Left kidney (tissue), 8 donors: ENCODE measurements at places on chromosomes 5 and 9.
A peak's percentile ranks its signal among the peaks of the same experiment; 100 is the strongest.

DNA sequence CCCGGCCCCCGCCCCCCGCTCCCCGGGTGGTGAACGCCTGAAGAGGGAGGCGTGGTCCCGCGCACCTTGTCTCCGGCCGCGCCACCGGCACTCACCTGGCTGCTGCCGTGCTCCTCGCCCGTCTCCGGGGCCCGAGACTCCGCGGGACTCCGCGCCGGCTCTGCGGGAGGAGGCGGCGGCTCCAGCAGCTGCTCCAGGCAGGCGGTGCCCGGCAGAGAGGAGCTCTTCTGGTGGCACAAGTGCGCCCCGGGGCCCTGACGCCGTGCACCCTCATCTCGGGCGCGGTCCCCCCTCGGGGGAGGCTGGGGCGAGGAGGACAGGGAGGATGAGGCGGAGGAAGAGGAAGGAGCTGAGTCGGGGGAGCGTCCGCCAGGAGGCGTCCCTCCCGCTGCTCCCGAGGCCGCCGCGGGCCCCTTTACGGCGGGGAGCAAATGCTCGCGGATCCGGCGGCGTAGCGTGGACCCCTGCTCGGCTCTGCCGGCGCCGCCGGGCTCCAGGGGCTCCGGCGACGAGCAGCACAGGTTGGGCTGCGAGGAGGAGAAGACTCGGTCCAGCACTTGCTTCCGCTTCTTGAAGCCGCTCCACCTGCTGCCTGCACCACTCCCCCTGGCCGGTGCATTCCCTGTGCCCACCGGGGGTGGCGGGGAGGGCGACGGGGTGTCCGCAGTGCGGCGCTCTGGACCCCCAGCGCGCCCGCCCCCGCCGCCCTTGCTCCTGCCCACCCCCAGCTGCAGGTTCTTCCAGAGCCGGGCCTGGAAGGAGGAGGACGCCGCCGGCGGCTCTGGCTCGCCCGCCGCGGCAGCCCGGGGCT, 928 bp downstream of the MCTP1 start:
- peak; percentile 13 for DNase-seq

DNA sequence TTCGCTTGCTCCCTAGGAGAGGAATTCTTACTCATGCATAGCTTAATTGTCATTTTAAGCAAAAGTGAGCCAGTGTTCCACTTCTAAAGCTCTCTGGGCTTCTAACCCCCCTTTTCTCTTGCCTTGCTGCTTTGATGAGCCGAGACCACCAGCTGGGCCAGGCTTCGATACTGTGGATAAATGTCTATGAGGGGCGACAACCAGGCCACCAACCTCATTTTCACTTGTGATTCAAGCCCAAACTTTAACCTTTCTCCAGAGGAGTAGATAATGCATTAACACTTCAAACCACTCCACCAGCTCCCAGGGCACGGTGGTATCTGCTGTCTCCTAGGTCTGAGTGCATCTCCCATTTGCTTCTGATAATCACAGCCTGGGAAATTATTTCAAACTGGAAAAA, 205.6 kb downstream of the PSAT1 start:
- DNase-seq, result no peak

DNA sequence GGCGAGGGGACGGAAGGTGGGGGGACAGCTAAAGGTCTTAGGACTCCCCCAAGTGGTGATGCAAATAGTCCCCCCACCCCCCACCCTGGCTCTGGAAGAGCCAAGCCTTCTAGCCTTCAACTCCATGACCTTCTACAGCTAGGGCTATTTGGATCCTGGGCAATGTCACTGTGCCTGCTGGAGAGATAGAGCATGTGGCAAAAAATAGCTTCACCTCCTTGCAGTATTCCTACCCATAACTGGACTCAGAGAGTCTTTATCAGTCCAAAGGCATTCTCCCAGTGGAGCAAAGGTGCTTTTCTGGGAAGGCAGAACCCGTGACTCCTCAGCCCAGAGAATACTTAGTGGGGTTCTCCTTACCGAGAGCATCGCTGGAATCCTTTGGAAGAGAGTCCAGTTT, 48.9 kb upstream of the PPARGC1B start:
- DNase-seq, result no peak

DNA sequence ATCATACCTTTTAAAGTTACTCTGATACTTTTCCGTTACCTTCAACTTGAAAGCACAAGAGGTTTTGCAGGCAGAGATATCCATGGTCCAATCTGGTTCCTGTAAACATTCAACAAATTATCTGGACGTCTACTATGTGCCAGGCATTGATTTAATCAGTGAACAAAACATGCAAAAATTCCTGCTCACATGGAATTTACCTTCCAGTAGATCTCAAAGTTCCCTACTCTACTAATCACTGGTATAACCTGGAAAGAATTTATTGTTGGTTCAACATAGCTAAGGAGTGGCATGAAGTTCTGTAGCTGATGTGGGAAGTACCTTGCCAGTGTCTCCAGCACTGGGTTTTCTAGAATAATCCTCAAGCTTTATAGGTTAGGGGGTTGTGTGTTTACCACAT, 9.8 kb downstream of the OCLN start:
- no peak for DNase-seq

DNA sequence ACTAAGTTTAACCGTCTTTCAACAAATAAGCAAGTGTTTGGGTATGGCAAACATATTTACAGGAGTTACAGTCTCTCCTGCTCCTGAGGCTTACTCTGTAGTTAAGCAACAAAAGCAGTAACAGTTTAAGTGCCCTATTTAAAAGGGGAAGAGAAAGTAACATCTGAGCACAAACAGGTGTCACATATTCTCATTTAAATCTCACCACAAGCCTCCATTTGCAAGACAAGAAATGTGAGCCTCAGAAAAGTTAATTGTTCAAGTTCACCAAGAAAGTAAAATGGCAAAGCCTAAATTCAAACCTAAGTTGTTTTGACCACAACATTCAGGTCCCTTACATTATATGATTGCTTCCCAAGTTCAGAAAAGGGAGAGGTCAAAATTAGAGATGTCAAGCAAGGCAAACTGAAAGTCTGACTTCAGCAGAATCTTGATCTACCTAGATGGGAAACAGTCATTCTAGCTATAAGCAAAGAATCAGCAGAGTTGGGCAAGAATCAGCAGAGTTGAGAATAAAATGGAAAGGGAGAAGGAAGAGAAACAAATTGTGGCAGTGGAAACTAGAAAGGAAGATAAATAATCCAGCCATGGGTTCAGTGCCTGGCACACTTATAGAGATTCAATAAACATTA, 93.4 kb downstream of the STRBP start:
- DNase-seq, result no peak

- no peak for DNase-seq
Observed at GRCh38 chr5:36026706-36027465, 35.7 kb upstream of the UGT3A1 start.

- DNase-seq, result no peak
Observed at GRCh38 chr5:159536166-159536565, 205.9 kb upstream of the IL12B start.

DNA sequence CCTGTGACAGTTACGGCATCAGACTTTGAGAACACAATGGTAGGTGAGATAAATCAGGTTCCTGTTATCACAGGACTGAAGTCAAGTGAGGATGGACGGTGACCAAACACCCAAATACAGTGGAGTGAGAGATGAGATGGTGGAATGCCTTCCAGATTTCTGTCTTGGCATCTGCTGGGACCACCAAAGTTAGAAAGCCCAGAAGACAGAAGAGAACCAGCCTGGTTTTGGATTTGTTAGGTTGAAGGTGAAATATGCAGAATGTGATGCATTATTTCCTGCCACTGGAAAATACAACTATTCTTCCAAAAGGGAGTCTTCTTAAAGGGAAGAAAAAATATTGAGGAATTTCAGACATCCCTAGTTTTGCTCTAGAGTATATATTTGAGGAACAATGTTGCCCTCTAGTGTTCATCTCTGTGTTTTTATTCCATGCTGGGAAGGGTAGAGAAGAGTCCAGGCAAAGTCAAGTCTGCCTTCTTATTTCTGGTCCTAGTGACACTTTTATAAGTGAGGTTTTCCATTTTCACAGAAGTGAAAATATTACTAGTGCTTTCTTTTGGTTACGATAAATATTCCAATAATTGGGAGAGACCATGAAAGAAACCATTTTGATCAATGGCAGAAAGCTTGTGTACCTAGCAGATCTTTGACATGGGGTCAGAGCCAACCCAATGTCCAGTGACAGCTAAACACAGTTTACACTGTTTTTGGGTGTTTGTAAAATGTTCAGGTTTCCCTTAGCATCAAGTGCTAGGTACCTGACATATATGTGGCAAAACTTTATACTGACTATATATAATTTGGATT, 142.3 kb upstream of the ANKH start:
- peak; percentile 63 for DNase-seq

DNA sequence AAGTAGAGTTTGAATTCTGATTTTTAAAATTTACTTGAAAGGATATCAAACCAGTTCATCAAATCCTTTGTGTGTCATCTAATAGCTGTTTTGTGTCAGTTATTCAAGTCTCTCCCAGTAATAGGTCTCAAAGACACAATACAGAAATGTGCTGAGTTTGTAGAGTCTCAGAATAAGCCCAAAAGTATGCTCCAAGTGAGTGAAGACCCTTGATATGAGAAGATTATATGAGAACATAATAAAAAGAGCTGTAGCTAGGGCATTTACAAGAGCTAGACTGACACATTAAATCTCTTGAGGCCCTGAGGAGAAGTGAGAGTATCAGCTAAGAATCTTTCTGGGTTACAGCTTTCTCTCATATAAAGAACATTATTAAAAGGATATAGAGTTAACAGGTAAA, 721.0 kb upstream of the ARRDC3 start:
- no peak for DNase-seq

- no peak for DNase-seq
Observed at GRCh38 chr5:56060276-56061110, 65.7 kb upstream of the IL6ST start.

GRCh38 chr9:6268826-6269397, 53.3 kb downstream of the IL33 start:
- no peak for DNase-seq

DNA sequence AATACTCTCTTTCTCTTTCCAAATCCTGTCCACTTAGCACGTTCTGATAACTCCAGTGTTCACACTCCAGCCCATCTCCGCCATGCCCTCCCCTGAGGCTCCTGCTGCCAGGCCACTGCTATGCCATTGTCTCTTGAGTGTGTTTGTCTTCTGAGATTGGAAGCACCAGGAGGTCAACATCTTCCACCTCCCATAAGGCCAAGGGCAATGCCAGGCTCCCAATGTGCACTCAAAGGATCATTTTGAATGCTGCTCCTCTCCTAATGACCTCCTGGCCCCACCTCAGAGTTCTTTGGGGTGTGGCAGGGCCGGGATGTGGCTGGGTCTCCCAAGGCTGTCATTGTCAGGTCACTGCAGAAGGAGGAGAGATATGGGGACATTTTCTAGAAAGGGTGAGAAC, 19.5 kb downstream of the IGIP start:
- no peak for DNase-seq

GRCh38 chr9:80501635-80502034, 929.9 kb downstream of the TLE4 start:
- no peak for DNase-seq

- DNase-seq, result peak; percentile 53
Observed at GRCh38 chr5:130720355-130720754, 444.7 kb downstream of the HINT1 start.

DNA sequence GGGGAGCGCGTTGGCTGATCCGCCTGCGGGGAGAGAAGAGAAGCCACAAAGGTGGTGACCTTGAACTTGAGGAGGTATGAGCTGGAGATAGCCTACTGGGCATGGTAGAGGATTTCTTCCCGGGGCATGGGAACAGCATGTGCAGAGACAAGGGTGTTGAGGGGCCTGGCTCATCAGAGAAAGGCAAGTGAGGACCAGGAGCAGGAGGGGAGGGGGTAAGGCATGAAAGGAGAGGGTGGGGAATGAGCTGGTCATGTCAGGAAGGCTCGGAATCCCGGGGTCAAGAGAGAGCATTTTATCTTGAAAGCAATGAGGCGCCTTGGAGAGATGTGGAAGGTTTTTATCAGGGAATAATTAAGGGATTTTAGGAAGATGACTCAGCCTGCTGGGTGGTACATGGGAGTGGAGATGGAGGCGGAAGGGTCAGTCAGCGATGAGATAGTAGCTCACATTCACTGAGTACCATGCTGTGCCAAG, 121.1 kb downstream of the LHX2 start:
- DNase-seq, result no peak

GRCh38 chr5:140986117-140986521, 19.8 kb downstream of the PCDHAC2 start:
- DNase-seq, result no peak

GRCh38 chr5:57082441-57083067, 91.3 kb upstream of the GPBP1 start:
- DNase-seq, result no peak

DNA sequence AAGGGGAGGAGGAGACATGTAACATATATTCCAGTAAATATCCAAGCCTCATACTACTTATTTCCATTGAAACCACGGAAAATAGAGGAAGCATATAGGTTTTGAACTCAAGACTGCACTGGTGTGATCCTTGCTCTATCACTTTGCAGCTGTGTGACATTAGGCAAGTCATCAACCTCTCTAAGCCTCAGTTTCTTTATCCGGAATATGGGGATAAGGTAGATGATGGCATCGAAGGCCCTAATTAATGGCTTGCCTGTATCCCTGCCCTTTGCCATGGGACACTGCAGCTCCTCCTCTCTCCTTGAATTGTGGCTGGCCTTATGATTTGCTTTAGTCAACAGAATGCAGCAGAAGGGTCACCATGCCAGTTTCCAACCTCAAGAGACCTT, 6.9 kb downstream of the SHB start:
- DNase-seq, result no peak

DNA sequence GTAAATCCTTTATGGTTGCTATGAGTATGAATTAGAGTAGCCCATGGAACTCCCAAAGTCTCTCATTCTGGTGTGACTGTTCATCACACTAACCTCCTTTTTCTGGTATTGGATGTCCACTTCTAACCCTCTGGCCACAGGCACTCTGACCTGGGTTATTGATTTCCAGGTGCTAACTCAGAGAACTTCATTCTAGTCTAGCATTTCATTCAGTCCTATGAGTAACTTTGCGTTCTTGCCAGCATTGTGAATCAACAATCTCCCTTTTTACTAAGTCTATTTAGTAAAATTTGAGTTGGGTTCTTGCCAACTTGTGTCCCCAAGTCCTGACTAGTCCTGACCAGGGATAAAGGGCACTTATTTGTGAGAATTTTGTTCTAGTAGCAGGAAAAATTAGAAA, 103.5 kb downstream of the SNX18 start:
- DNase-seq, result no peak

- DNase-seq, result no peak
Observed at GRCh38 chr5:43573058-43573457, 16.2 kb upstream of the PAIP1 start.

DNA sequence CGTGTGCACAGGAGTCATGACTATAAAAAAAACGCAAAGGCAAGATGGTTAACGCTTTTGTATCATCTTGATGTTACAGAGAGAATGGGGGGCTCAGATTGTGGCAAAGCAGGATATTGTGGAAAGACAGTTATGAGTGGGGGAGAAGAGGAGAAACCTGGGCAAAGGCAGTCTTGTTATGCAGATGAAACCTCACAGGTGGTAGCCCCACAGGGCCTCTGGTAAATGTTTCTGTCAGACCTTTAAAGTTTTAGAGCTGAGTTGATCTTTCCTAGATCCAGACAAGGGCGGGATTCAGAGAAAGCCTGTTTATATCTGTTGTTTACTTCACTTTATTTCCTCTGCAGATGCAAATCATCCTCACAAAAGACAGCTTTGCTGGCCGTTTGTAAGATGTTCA, 55.2 kb downstream of the C9orf85 start:
- DNase-seq, result no peak

- no peak for DNase-seq
Observed at GRCh38 chr5:125056671-125057485, 310.4 kb upstream of the ZNF608 start.
